ENCODE measurements at places on chromosomes 1 and 21.

GRCh38 chr1:226002667-226003501 lies 3.7 kb upstream of the SDE2 start:
- no peak for DNase-seq

- no peak for DNase-seq
Observed at GRCh38 chr1:54284781-54285529, 85.0 kb downstream of the MRPL37 start.

DNA sequence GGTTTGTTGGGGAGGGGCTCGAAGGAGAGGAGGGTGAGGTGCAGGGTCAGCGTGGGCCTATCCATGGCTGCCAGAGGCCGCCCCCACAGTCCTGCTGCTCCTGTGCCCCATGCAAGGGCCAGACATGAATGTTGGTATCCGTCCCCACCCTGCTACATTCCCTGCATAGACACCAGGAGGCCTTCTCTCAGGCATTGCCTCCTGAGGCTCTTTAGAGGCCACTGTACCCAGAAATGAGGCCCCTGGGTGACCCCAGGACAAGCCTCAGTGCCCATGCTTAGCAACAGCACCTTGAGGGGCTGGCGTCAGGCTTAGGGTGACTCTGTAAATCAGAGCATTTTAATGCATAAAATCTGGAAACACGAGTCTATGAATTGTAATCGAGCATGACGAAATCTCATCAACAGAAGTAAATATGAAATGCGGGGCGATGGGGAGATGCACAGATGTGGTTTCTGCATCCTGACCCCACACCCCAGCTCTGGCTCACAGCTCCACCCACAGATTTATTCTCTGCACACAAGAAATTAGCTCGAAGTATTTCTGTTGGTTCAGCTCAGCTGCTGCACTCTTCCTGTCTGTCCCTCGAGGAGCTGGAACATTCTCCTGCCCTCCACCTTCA lies 124.0 kb upstream of the CSF3R start:
- DNase-seq, result no peak

- DNase-seq, result no peak
Observed at GRCh38 chr1:214862421-214862820, 220.1 kb upstream of the KCNK2 start.

DNA sequence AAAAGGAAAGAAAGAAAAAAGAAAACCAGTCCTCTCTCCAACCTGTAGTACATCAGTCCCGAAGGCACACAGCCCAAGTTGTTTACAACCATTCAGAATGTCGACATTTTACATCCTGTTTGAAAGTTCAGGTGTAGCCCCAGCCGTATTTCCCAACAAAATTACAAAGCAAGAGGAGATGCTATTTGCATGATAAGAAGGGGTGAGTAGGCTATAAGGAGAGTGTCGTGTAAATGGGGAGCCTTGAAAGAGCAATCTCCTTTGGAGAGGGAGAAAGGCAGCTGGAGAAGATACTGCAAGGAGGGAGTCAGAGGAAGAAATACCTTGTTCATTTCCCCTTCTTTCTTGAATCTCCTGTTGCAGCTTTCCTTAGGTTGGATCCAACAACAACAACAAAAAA lies 35.5 kb upstream of the DENND1B start:
- DNase-seq, result no peak

DNA sequence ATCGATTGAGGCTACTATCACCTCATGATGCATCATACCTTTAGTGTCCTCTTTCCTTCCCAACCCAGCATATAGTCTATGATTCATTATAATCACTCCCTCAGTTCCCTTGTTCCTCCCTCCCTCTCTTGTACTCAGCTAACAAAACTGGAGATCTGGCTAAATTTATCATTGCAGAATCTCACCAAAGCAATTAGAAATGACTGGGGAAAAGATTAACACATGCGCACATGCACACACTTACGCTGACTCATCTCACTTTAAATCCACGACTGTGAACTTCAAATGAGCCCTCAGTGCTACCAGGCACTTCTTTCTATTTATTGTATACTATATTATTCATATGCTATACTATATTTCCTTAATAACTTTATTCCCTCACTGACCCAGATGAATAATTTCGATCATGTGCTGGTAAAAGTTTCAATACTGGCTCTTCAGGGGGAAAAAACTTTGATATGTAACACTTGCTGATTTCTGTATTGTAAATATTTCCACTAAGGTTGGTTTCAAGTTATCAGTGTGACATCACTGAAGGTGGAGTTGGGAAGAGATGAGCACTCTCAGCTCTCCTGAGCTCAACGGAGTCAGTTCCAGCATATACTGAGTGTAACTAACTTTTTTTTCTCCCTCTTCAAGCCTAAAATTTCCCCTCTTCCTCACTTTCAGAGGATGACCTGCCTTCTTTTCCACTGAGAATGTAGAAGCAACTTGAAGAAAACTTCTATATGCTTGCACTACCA lies 613.7 kb upstream of the B3GALT2 start:
- DNase-seq, result no peak

- no peak for DNase-seq
Observed at GRCh38 chr1:151312411-151312810, 14.8 kb downstream of the PI4KB start.

- DNase-seq, result no peak
Observed at GRCh38 chr1:64745181-64745985, 508 bp downstream of the RAVER2 start.

DNA sequence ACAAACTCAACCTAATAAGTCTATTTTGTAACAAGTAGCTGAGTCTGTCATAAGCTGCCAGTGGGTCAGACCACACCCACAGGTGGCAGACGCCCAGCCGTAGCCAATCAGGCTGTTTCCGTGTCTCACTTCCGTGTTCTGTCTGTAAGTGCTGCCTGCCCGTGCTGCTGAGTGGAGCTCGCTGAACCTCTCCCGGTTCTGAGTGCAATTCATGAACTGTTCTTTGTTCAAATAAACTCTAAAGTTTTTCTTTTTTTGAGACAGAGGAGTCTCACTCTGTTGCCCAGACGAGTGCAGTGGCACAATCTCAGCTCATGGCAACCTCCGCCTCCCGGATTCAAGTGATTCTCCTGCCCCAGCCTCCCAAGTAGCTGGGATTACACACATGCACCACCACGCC lies 25.1 kb downstream of the POFUT2 start:
- DNase-seq, result no peak

DNA sequence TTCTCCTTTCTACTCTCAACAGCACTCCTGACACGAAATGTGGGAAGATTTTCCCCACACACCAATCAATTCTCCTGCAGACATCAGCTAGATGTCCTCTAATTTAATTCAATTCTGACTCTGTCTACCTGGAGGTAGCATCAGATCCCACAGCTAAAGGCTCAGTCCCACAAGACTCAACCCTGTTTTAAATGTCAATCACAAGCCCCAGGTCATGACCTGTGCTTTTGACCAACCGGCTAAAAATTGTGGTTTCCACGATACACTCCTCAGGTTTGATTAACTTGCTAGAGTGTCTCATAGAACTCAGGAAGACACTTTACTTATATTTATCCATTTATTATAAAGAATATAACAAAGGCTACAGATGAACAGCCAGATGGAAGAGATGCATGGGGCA lies 27.4 kb downstream of the IL23R start:
- no peak for DNase-seq

GRCh38 chr1:243525085-243525487 lies 269.2 kb downstream of the SDCCAG8 start:
- no peak for DNase-seq

- DNase-seq, result no peak
Observed at GRCh38 chr1:100585786-100586185, 47.8 kb downstream of the GPR88 start.

DNA sequence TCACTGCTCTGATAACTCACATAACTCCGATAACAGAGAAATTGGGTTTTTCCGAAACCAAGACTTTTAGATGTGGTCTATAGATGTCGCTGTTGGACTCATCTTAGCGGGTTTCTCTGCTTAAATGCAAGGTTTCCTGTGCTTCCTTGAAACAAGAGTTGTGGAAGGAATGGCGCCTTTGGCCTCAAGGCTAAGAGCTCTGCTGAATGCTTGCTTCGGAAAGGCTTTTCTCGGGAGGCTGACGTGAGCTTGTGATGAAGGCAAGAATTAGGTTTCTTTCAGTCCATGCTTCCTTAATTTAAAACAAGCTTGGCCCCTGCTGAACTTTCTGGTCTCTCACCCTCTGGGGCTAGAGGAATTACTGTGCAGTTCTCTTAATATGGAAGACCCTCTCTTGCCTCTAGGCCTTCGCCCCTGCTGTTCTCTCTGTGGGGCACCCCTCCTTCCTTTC lies 113.5 kb downstream of the MAP3K21 start:
- DNase-seq, result no peak

DNA sequence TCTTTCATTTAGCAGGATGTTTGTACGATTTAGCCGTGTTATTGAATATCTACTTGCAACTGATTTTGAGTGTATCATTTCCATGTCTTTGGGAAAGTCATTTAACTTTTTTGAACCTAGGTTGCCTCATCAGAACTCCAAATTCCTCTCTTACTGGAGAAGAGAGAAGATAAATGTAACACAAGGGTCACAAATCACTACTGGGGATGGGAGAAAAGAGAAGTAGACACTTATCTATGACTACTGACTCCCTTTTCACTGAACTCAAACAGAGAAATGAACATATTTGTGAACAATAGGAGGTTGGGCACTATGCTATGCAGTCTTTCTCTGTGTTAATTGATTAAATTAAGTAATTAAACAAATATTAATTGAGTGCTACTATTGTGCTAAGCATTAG lies 42.2 kb downstream of the TENT5C start:
- DNase-seq, result no peak

DNA sequence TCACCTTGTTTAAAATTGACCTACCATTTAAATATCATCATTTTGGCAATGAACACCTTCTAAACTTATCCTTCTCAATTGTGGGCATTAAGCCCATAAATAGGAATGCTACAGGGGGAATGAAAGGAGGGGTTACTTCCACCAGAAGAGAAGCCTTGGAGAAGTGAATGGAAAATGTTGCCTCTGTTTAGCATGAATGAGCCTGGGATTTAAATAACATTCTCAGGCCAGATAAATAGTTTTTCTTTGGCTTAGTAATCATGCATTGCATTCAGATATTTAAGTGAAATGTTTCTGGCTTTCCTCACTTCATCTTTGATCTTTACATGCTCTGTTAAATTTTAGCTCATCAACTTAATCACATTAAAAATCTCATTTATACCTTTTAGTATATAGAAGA lies 284.3 kb upstream of the FMN2 start:
- no peak for DNase-seq

DNA sequence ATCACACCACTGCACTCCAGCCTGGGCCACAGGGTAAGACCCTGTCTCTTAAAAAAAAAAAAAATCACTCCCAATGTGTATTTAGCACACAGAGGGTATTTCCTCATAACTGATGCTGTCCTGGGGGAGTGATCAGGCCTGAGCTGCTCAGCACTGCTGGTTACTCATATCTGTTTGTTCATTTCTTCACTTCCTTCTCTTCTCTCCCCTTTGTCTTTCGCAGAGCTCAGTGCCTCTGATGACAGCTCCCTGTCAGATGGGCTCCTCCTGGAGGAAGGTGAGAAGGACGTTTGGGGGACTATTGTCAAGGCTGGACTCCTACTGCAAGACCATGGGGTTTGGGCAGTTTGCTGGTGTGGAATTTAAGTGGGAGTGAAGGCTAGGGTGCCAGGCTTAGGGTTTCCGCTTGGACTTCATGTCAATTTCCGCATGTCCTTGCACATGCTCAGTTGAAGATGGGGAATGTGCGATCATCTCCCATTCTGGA lies 13.0 kb downstream of the INAVA start:
- DNase-seq, result no peak

GRCh38 chr1:36099681-36100341 lies 11.1 kb downstream of the ADPRS start:
- DNase-seq, result no peak

GRCh38 chr1:52670604-52671003 lies 27.5 kb downstream of the COA7 start:
- DNase-seq, result no peak

DNA sequence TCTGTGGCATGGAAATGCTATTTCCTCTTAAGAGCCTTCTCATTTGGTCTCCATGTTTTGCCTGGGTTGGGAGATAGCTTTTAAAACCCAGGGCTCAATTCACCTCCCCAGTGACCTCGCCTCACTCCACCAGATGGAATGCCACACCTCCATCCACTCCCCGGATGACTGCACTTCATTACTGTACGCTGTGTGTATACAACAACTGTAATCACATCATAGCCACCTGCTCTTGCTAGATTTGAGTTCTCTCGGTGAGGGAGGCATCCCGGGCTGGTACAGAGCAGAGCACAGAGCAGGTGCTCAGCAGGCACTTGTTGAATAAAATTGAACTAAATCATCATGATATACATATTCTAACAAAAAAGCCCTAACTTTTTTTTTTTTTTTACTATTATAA lies 26.0 kb downstream of the SDE2 start:
- no peak for DNase-seq

- DNase-seq, result no peak
Observed at GRCh38 chr1:58576325-58576726, 726 bp downstream of the TACSTD2 start.

DNA sequence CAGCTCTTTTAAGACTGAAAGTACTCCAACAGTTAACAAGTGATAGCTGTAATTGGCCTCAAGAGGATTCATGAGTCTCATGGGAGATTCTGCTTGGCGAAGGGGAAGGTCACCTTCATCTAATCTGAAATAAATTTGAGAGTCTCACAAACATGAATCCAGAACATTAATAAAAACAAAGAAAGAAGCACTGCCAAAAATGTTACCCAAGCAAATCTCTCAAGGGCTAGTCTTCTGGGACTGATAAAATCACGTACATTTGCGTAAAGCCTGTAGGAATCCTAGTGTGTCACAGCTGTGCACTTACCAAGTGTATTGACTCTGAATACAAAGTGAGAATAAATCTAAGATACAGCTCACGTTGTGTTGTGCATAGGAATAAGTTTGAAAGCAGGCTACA lies 21.2 kb upstream of the NUF2 start:
- DNase-seq, result no peak

Data from cortex of kidney (tissue), 1 donor.